ENCODE measurements at places on chromosomes 1 and 21.

GRCh38 chr1:64878931-64879611 is 87.3 kb downstream of the JAK1 start:
- no peak for DNase-seq

DNA sequence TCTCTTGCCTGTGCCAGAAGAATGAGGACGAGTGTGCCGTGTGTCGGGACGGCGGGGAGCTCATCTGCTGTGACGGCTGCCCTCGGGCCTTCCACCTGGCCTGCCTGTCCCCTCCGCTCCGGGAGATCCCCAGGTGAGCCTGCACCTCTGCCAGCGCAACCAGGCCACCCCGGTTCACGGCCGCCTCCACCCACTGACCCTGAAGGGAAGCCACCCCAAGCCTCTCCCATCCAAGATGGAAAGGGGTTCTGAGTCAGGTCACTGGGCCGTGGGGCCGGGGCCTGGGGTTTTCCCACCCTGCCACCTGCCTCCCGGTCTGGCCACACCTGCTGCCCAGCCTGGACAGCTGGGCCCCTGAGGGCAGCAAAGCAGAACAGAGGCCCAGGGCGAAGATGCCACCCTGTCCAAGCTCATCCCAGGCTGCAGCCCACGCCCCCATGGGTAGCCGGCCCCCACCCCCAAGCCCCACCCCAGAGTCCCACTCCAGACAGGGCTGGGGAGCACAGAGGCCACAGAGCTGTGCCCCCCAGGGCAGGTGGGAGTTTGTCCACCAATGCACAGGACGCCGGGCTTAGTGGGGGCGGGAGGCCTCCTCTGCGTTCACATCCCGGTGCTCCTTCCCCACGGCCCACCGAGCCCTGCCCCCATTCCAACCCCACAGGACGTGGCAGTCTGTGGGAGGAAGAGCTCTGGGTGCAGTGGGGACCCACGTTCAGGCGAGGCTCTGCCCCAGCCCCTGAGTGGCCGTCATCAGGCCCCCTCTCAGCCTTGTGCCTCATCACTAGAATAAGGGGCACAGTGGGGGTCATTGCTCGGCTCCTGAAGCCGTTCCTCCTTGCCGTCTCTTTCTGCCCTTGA is 5.6 kb downstream of the AIRE start:
- DNase-seq, result no peak

- no peak for DNase-seq
Measured at GRCh38 chr1:100721526-100722207, 2.1 kb downstream of the VCAM1 start.

DNA sequence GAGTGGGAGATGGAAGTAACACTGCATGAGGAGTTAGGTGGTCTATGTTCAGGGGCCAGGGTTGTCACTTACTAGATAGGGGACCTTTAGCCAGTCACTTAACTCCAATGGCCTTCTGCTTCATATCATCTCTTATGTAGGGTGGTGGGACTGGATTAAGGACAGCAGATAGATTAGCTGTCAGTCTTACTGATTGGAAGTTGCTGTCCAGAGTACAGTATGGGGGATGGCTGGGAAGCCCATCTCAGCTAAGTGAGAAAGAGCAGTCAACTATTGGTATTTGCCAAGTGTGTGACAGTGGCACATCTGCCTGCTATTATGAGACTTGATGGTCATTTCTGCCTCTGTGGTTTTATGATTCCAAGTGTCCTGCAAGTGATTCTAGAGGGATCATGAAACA is 130.9 kb downstream of the FGGY start:
- no peak for DNase-seq

GRCh38 chr1:168321945-168322344 is 41.3 kb downstream of the TBX19 start:
- DNase-seq, result no peak

GRCh38 chr1:226978432-226979114 is 38.5 kb downstream of the COQ8A start:
- DNase-seq, result no peak

DNA sequence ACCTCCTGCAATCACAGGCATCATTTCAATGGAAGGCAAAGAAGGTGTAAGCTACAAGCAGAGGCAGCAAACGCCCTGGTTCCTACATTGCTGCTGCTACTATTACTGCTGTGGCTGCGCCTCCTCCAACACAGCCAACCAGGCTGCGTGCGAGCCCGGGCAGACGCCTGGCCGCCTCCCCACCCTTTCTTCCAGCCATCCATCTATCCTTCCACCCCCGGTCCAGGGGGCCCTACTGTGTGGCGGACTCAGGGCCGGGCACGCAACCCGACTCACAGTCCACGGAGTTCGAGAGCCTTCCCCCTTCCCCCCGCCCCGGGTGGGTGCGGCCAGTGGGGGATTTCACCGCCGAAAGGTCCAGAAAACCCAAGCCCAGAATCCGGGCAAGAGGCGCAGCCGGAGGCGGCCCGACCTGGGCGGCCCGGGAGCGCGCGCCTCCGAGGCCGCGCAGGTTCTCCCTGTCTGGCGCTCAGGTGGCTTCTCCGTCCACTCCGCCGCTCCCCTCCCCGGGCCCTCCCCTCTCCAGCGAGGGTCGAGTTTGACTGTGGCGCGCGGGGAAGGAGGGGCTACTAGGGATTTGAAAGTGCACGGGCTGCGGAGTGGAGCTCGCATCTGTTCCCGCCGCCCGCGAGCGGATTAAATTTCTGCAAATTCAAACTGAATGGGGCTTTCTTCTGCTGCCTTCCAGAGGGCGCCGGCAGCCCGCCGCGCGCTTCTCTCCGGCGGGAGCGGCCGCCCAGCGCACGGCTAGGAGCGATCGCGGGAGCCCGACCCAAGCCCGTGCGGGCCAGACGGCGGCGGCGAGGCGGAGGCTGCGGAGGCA is at the start of gene HUNK:
HUNK (plus strand) TSS at position 569 of the 823 bp plus-strand sequence. CDS start 655 bp downstream, outside the sequence.
- DNase-seq, result no peak

- no peak for DNase-seq
Measured at GRCh38 chr1:44345187-44345775, 9.8 kb downstream of the ERI3 start.

- no peak for DNase-seq
Measured at GRCh38 chr1:110765640-110766335, 91.0 kb upstream of the KCNA3 start.

- DNase-seq, result no peak
Measured at GRCh38 chr21:20388400-20388799, 609.8 kb upstream of the NCAM2 start.

- no peak for DNase-seq
Measured at GRCh38 chr1:183032122-183032921, 9.1 kb downstream of the LAMC1 start.

DNA sequence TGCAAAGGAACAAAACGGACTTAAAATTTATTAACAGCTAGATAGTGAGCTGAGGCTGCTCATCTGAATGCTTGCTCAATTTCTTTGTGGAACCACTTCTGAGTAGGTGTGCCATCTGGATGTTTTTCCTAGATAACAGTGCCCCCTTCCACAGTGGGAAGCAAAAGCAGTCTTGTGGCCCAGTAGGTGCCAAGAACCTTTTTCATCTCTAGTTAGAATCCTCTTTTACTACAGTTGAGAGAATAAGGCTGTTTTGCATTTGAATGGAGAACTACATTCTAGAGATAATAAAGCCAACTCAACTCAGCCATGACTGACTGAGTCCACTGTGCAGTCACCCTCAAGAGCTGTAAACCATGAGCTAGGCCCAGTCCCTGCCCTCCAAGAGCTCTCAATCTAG is 13.3 kb downstream of the F3 start:
- DNase-seq, result no peak

DNA sequence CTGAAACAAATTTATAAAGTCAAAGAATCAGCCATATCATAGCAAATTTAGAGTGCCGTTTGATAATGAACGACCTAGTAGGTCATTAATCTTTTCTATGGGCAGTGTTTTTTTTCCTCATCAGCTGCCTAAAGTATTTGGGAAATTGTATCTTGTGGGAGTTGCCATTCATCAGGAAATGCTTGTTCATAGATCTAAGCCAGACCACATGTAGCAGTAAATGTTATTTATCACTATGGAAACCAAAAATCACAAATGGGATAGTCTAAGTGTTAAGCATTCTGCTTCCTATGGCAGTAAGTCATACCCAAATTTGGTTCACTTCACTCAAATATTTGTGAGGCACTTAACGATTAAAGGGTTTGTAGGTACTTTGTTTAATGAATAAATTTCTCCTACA is 52.9 kb downstream of the LRRC8D start:
- DNase-seq, result no peak

DNA sequence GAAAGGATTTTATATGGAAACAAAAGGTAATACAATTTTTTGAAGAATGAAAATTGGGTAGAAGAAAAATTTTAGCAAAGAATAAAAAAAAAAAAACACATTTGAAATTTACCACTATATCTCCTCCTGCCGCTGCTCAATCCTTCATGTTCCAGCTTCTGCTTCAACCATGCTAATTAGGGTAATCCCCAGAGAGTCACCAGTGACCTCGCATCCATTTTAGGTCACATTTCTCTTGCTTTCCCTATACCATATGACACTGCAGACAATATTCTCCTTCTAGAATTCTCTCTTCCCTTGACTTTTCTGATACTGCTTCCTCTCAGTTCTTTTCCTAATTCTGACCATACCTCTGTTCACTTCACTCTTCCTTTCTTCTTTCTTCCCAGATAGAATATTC is 237.1 kb downstream of the USH2A start:
- no peak for DNase-seq

DNA sequence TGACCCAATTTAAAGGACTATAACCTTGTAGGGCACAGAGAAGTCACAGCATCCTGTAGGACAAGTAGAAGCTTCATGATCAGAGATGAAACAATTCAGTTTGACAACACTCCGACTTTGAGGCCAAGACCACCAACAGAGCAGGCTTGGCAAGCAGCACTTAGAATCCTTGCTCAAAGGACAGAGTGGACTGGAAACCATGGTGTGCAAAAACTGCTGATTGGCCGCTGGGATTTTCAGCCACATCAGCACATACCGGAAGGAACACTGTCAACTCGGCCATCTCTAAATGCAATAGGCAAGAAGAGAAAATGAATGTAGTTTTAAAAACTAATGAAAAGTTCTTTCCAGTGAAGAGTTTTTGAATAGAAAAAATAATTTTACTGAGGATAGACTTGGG is 92.0 kb upstream of the PRMT6 start:
- DNase-seq, result no peak

DNA sequence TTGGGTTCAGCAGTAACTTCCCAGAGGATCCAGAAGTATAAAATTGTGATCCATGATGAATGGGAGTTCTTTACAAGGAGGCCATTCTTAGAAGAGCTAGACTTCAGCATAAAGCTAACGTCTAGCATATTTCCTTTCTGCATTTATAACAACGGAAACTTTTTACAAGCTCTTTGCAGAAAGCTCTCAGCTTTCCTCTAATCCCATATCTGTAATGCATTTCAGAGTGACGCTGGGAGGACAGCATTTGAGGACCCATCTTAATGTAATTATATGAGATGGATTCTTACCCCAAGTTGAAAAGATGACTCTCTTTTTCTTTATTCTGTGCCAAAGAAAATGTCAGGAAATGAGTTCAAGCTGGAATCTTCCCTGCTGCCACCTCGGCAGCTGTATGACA is 132.0 kb upstream of the CACHD1 start:
- DNase-seq, result no peak

DNA sequence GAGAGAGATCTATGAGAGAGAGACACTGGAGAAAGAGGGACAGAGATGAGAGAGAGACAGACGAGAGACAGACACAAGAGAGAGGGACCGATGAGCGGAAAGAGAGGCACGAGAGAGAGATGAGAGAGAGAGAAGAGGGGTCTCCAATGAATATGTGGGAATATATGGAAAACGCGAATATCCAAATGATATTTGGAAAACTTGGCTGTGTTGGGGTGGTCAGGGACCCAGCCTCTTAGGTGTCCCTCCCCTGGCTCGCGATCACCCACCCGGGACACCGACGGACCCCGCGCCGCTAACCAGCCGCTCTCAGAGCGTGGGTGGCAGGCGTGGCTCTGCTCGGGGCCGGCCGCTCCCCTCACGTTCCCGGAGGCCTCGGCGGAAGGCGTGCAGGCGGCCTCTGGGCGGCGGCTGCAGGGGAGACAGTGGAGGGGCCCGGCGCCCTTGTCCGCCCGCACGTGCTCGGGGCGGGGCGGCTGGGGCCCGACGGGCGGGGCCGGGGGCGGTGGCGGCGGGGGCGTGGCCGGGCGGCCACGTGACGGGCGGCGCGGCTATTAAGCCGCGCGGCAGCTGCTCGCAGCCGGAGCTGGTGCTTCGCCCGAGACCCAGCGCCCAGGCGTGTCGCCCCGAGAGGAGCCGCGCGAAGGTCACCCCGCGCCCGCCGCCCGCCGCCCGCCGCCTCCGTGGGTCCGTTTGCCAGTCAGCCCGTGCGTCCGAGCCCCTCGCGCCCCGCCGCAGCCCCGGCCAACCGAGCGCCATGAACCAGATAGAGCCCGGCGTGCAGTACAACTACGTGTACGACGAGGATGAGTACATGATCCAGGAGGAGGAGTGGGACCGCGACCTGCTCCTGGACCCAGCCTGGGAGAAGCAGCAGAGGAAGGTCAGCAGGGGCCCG is at the start of gene ACTN2:
ACTN2 (plus strand) TSS at position 583 of the 898 bp plus-strand sequence; CDS start at position 758, 175 bp downstream.
- peak; percentile 35 for DNase-seq

GRCh38 chr1:171730052-171730451 is 11.8 kb downstream of the VAMP4 start:
- DNase-seq, result no peak

Data from stimulated activated CD4-positive, alpha-beta T cell treated with anti-CD3 and anti-CD28 coated beads, Interleukin-4, amount 100 ng/mL, for 48 hours (primary cell).